ENCODE measurements at places on chromosomes 4 and X.
A peak's percentile ranks its signal among the peaks of the same experiment; 100 is the strongest.

DNA sequence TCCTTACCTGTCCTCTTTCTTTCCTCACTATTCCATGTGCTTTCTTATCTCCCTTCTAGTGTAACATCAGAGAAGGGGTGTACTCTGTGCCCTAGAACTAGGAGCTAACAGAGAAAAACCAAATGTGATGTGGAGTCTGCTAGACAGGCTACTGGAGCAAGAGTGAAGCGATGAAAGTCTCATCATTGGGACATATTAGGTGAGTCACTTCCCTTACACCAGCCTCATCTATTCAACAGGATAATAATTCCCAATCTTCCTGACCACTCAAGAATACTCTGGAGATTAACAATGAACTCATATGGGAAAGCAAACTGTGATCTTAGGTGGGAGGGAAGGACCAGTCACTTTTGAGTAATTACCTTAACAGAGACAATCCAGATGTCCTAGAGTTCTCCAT is 58.1 kb downstream of the RAB40A start:
- no peak overlapping the region for H3K27ac ChIP-seq
- H3K27me3 ChIP-seq, result no peaks in the 10 kb centered on the region

DNA sequence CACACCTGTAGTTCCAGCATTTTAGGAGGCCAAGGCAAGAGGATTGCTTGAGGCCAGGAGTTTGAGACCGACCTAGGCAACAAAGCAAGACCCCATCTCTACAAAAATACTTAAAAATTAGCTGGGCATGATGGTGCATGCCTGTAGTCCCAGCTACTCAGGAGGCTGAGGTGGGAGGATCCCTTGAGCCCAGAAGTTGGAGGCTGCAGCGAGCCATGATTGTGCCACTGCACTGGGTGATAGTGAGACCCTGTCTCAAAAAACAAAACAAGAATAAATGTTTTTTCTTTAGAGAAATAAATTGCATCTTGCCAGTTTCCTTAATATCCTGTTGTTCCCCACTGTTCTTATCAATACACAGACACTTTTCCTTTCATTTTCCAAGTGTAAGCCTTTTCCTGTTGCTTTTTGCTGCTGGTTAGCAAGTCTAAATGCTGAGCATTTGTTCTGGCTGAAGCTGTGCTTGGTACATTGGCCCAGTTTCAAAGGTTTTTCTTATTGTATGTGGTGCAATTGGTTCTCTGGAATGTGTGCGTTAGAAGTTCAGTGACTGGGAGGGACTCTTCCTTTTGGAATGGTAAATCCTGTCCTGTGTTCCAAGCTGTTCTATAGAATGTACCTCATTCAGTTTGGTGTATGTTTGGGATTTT is 98.2 kb downstream of the AFF1 start:
- peaks cover 26% of the 10 kb centered on the region for H3K4me1 ChIP-seq
- no peak overlapping the region for H3K4me3 ChIP-seq
- no peaks in the 10 kb centered on the region for H3K27me3 ChIP-seq
- H3K27ac ChIP-seq, result no peak overlapping the region
- DNase-seq, result no peak
- H3K36me3 ChIP-seq, result no peaks in the 10 kb centered on the region

DNA sequence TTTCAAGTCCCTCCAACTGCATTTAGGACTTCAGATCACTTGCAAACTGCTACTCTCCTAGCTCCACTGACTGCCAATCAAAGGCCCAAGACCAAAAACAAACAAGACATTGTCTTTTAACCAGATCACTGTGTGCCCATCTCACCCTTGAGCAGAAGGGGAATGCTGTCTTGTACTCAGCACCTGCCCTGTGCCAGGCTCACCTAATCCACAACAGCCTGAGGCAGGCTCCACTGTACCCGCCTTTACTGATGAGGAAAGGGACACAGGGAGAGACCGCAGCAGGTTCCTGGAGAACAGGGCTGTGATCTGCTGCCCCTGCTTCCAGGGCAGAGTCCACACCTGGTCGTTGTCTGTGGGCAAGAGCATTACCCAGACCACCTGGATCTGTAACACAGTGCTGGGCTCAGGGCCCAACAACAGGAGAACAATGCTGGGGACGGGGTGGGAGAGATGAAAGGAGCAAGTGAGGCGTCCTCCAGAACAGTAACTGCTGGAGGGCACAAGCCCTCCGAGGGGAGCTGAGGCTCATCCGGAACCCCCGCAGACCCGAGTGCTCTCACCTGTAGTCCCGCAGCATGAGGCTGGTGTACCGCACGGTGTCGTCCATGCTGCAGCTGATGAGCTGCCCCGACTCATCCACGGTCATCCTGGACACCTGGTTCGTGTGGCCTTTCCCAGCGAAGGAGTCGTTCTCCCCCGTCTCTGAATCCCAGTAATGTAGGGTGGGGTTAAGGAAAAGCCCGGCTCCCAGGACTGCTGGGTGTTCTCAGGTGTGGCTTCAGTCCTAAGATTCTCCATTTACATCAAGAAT is 33.9 kb downstream of the WDR1 start:
- no peak for DNase-seq
- no peaks in the 10 kb centered on the region for H3K4me1 ChIP-seq
- H3K36me3 ChIP-seq, result peaks cover 99% of the 10 kb centered on the region
- H3K27me3 ChIP-seq, result no peaks in the 10 kb centered on the region
- H3K27ac ChIP-seq, result no peak overlapping the region

DNA sequence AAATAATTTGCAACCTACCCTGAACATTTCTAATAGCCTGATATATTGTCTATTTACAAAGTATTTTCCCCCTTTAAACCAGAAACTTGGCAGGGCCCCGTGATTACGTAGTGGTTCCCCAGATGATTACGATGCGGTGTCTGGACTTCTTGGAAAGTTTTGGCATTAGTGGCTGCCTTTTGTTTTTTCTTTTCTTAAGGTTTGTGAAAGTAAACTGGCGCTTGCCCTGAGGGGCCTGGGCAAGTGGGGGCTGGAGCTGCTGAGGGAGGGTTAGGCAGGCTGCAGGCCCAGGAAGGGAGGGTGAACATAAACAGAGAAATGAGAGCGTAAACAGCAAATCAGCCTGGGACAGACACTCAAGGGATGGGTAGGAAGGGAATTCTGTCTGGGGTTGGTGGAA is 123.6 kb upstream of the MSX1 start:
- no peak for DNase-seq
- no peak overlapping the region for H3K27ac ChIP-seq

DNA sequence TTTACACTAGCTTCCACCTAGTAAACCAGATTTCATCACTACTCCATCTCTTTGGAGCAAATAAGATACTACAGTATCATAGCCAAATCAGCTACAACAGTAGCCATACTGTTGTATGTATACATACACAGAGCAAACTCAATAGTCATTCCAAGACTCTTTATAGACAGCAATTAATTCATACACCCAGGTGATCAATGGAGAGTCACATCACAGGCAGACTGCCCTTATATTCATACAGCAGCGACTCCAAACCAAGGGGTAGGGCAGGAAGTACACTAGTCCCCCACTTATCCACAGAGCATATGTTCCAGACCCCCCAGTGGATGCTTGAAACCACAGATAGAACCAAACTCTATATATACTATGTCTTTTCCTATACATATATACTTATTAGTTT is 76.6 kb downstream of the FBXW7 start:
- H3K4me1 ChIP-seq, result peaks cover 29% of the 10 kb centered on the region
- peak; percentile 23 for DNase-seq
- H3K4me3 ChIP-seq, result peak overlapping the region; percentile 57
- no peaks in the 10 kb centered on the region for H3K36me3 ChIP-seq
- peak overlapping the region; percentile 63 for H3K27ac ChIP-seq

DNA sequence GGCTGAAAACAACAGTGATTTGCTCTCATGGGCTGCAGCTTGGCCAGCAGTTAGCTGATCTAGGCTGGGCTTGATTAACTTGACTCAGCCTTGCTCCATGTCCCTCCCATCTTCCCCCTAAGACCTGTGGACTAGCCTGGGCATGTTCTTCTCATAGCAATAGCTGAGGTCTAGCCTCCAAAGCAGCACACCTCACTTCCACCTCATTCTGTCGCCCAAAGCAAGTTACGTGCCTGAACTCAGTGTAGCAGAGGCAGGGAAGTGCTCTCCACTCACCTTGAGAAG is 62.2 kb downstream of the EVC start:
- no peaks in the 10 kb centered on the region for H3K36me3 ChIP-seq
- H3K4me3 ChIP-seq, result no peak overlapping the region
- no peaks in the 10 kb centered on the region for H3K27me3 ChIP-seq
- no peak overlapping the region for H3K27ac ChIP-seq
- no peaks in the 10 kb centered on the region for H3K4me1 ChIP-seq
- DNase-seq, result no peak

Data from CD4-positive, CD25-positive, alpha-beta regulatory T cell (primary cell).